ENCODE measurements at places on chromosomes 6 and 20.

DNA sequence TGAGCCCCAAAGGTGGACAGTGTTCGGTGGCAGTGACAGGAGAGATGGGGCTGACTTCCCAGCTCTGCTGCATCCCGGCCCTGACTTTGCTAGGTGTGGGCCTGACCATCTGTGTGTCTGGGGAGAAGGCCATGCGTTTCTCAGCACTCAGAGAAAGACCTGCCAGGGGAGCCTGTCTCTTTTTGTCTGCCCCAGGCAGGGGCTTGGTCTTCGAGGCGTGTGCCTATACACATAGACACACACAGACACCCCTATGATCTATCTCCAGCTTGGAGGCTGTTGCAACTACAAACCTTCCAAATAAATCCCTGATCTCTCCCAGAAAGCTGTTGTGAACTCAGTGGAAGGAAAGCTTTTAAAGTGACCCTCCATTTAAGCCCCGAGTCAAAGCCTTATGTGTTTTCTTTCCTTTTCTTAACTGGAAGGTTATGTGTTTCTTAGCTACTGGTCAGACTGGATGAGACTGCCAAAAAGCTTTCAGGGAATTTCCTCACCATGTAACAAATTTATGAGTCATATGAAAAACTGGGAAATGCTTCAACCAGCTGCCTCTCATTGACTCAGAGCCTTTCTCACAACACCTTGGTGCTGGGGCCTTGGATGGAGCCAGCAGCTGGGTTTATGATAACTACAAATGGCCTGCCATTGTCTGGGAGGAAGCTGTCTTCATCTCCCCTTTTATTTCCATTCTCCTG lies 102.6 kb downstream of the CDC5L start:
- DNase-seq: no peak

DNA sequence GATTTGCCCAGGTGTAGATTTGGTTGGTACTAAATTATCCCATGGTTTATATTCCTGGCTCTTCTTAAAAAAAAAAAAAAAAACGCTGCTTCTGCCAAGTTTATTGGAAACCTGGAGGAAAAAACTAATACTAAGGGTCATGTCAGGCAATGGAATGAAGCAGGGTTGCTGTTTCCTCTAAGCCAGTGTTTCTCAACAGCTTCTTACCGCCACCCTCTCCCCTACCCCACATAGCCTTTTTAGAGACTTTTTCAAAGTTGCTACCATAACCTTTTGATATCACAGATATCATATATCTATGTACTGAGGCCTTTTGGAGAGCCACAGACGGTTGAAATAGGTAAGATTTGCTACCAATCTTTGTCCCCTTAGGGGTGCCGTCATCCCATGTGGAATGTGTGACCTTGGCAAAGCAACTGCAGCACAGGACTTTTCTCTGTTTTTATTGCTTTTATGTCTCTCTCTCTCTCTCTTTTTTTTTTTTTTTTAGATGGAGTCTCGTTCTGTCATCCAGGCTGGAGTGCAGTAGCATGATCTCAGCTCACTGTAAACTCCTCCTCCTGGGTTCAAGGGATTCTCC lies 35.0 kb downstream of the SYTL3 start:
- no peak for DNase-seq

GRCh38 chr6:133959667-133960368 lies 6.8 kb downstream of the TBPL1 start:
- no peak for DNase-seq

DNA sequence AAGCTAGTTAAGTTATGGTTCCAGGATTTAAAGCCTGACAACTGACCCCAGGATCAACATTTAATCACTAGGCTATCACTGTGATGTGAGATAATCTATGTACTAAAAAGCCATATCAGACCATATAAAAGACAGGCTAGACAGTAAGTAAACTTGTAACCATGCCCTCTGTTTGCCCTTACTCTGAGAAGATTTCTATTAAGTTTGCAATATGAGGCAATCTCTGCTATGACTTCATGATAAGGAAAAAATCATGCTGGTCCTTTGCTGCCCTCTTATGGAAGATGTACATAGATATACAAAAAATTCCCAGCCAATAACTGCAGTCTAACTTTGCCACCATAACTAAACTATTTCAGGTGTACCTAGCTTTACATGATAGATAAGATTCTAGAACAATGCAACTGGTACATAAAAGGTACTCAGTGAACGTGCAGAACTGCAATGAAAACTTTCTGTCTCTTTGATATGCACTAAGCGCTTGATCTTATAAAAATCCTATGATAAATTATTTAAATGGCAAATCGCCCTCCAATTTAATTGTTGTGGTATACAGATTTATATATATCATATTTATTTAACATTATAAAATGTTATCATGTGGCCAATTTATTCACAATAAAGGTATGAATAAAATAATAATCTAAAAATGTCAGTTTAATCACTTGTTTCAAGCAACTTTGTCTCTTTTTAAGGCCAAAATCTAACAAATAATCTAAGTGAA lies 70.5 kb downstream of the FAM217A start:
- DNase-seq: peak; percentile 43

- no peak for DNase-seq
Observed at GRCh38 chr6:61869632-61870400, 416.2 kb downstream of the KHDRBS2 start.

GRCh38 chr20:18645851-18646250 lies 58.0 kb downstream of the DTD1 start:
- no peak for DNase-seq

DNA sequence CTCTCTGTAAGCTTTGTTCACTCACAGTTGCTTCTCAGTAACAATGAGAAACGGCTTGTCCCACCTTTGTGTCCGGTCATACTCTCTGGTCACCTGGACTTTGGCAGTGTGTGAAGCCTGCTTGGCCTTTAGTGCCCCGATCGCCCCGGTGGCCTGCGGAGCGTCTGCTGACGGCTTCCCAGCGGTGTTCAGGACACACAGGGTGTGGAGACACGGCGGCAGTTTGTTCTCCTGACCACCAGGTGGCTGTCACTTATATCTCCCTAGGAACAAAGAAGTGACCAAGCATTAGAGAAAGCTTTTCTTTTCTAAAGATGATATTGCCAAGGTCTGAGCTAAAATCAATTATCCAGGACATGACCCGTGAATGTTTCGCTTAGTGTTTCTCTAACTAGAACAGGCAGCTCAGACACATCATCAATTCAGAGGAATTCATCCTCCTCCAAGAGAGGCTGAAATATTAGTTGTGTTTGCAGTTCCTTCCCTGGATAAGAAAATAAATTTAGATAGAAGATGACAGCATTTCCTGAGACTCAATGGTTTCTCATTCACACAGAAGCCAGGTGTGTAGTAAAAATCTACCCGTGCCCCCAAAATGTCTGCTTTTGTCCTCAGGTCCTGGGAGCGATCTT lies 167.4 kb upstream of the THBS2 start:
- DNase-seq: no peak

DNA sequence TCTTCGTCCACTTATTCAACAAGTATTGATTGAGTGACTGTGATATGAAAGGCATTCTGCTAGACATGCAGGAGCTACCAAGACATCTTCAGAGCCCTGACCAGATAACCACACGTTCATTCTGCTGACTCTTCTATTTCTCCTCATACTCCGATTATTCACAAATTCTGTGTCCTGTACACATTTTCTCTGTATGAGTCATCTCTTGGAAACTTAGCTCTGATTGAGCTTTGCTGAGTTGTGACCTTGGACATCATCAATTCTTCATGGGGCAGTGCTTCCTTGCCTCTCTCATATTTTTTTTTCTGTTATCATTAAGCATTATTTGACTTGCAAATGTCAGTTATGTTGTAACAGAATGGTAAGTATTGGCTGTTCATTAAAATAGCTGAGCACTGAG lies 351.6 kb upstream of the CNR1 start:
- no peak for DNase-seq

- no peak for DNase-seq
Observed at GRCh38 chr6:127879685-127880084, 21.2 kb downstream of the THEMIS start.

GRCh38 chr6:71481011-71481410 lies 192.4 kb downstream of the OGFRL1 start:
- no peak for DNase-seq

DNA sequence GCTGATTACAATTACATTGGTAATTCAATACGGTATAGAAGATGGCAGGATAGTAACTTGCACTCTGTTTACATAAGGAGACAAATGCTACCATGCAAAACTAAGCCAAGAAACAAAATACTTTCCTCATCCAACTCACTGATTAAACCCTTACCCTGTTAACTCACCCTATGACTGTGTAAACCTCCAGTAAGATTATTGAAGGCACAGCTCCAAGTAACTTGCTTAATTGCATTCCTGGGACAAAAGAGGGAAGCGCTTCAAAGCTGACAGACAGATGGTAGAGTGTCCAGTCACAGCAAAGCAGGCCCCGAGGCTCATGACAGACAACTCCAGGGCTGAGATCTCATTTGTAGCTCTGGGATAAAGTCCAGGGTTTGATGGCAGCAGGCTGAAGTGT lies 6.9 kb upstream of the KIF16B start:
- DNase-seq: no peak

- no peak for DNase-seq
Observed at GRCh38 chr6:169164986-169165385, 88.7 kb downstream of the THBS2 start.

- no peak for DNase-seq
Observed at GRCh38 chr6:36598326-36598725, 4.2 kb downstream of the SRSF3 start.

GRCh38 chr6:97669191-97670031 lies 386.4 kb upstream of the MMS22L start:
- no peak for DNase-seq

DNA sequence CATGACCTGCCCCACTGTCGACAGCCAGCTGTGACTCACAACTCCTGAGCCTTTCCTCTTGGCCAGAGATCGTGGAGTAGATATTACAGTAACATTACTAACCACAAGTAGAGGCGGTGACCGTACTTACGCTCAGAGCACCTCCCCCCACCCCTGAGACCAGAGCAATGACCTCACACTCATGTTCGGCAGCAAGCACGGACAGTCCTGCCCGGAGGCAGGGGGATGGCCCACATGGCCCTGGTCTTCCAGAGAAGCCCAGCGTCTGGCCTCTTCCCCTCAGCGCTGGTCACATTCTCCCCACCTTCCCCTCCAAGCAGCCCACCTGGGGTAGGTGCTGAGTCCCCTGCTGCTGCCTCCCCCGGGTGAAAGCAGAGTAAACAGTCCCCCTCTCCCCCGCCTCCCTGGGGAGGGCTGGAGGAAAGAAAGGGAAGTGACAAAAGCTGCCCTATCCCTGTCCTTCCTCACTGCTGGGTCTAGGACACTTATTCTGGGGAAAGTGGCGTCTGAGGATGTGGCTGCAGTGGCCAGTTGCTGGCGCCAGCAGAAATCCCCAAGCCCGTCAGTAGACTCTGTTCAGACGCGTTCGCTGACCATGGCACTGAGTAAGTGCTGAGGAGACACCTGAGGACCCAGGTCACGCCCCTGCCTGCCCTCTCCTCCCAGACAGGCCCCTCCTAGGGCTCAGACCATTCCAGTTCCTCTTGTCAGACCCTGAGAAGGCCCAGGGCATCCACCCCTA lies 68.5 kb downstream of the MRPL14 start:
- no peak for DNase-seq

- DNase-seq: peak; percentile 88
Observed at GRCh38 chr20:57432862-57433491, 41.8 kb downstream of the RBM38 start.

- DNase-seq: no peak
Observed at GRCh38 chr6:7004581-7005297, 103.0 kb upstream of the RREB1 start.

GRCh38 chr20:64188682-64189529 lies 24.7 kb downstream of the MYT1 start:
- no peak for DNase-seq

DNA sequence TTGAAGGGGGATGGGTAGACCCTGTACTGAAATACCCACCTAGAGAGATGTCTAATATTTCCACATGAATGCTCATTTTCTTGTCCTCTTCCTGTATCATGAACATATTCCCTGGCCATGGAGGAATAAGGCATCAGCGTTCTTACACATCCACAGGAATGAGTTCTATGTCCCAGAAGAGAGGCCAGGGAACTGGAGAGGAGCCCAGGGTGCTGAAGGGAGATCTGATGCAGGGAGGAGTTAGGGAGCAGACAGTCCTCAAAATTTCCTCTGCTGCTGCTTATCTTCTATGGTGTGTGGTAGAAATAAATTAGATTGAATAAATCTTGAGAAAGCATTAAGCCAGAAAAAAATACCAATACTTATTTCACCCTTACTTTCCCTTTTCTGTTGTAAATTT lies 295.0 kb downstream of the KCNQ5 start:
- DNase-seq: no peak

DNA sequence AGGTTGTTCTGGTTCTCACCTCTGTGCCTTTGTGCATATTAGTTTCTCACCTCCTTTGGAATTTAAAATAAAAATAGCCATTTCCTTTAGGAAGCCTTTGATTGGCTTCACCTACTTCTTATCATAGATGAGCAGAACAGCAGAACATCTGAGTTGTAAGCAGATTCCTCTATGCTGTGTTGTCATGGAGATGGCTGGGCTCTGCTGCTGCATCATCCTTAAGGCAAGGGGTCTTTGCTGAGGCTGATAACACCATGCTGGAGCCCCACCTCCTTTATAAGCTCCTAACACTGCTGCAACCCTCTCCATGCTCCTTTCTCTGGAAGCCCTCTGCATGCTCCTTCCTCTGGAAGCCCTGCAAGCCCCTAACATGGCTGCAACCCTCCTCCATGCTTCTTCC lies 276.5 kb upstream of the TCF21 start:
- DNase-seq: no peak

- no peak for DNase-seq
Observed at GRCh38 chr6:105483492-105483891, 80.6 kb upstream of the PREP start.

- no peak for DNase-seq
Observed at GRCh38 chr6:149311293-149311692, 6.2 kb upstream of the TAB2 start.

- DNase-seq: no peak
Observed at GRCh38 chr6:3379482-3380060, 77.3 kb downstream of the SLC22A23 start.

DNA sequence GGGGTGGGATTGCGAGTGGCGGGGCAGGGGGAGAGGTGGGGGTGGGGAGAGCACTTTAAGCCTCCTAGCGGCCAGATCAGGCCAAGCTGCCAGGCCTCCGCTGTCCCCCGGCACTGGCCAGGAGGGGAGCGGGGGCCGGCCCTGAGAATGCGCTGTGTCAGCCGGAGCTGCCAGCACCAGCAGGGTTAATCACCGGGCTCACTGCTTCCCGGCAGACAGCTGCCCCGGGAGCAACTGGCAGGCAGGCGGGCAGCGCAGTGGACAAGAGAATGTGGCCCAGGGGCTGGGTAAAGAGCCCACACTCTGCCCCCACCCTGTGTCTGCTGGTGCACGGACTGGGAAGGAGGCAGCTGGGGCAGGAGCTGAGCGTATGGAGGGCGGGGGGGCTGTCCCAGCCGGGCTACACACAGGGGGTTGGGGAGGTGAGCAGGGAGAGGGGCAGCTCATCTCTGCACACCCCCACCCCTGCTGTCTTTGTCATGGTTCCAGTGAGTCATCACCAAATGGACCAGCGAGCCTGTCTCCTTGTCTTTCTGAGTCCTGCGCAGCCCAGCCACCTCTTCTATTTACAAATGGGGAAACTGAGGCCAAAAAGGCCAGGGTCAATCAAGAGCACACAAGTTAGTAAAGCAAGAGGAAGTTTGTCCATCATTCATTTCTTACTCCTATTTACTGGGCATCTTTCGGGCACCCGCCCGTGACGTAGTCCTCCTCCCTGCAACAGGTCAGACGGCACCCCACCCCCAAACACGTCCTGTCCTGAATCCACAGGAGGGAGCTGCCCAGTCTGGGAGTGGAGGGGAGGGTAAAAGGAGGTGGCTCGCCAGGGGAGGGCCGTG lies 2.1 kb upstream of the LAMA5 start:
- no peak for DNase-seq

GRCh38 chr20:40446888-40447287 lies 242.1 kb downstream of the MAFB start:
- DNase-seq: no peak

- no peak for DNase-seq
Observed at GRCh38 chr6:91501930-91502329, 915.1 kb upstream of the MAP3K7 start.

Measured in activated CD4-positive, alpha-beta T cell treated with anti-CD3 and anti-CD28 coated beads, Interleukin-2, amount 10 ng/mL, durations not matched to agents 7 days and 5 days (primary cell).